ENCODE measurements at places on chromosomes 7 and 10.

GRCh38 chr7:75866114-75866488, 12.7 kb upstream of the RHBDD2 start:
- DNase-seq = no peak

- no peak for DNase-seq
Observed at GRCh38 chr7:105215821-105216220, 172.9 kb downstream of the SRPK2 start.

DNA sequence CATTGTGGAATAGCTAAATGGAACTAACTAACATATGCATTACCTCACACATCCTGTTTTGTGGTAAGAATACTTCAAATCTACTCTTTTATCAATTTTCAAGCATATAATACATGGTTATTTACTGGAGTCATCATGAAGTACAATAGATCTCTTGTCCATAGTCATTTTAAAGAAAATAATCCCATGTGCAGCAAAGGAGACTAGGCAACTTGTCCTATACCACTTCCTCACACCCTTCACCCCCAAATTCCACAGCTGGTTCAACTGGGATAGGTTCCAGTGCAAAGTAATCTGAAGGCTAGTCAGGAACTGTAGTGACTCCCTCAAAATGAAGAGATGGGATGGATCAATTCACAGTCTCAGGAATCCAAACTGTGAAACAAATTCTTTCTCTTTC, 176.1 kb downstream of the SGMS1 start:
- no peak for DNase-seq

DNA sequence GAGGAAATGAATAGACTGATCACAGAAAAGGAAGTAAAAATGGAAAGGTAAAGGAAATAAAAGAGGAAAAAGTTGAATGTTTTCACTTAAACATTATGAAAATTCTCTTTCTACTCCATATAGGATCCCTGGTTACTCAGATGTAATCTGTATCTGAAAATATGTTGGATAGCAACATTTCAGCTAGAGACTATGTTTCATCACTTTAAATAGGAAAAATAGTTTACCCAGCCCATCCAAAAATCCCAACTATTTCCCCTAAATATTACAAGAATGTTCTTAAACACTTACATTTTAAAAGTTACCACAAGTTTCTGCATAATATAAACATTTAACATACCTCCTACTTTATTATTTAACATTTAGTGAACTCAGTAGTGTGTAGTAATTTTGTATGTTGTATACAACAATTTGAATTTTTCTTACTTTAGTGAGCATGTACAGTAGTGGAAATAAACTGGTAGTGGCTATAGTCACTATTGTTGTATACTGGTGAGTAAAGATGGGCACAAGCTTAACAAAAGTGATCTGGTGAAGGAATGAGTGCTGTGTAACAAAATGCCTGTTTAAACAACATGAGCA, 27.1 kb downstream of the SLF2 start:
- DNase-seq = no peak

DNA sequence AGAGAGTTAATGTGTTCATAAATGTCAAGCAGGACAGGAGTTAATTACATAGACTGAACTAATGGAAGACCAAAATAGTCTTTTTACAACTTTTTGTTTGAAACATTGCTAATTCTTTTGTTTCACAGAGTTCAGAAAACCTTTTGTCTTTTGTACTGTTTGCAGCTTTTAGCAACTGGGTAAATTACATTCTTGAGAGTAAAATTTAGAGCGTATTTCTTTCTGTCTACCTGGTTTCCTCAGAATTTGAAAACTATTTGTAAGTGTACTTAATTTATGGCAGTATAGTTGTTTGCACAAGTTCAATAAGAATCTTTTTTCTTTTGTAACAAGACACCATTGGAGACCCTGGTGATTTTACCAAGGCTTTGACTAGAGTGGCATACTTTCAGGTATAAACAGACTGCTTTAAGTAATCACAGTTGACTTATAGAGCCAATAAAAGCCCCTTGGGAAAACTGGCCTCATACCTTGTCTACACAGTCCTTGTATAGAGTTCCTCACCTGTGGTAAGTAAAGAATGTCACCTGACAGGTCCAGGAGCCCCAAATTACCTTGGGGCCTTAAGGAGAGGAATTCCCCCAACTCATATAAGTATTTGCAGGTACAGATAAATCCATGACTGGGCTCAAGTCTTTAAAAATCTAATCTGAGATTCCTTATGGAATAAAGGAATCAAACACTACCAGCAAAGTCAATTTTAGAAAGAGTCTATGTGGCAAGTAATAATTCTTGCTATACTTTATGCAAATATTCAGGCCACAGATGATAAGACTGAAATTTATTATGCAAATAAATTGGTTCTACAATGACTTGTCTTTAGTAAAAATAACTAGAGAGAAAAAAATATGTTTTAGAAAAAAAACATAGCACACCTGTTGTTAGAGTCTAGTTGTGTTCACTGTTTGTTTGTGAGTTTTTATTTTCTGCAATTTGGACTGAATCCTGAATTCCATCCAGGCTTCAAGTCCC, 23.6 kb upstream of the CREB3L2 start:
- DNase-seq = no peak

GRCh38 chr10:96089116-96089515, 41.0 kb upstream of the ZNF518A start:
- DNase-seq = no peak

- no peak for DNase-seq
Observed at GRCh38 chr10:49488056-49488717, 50.7 kb downstream of the ERCC6 start.

DNA sequence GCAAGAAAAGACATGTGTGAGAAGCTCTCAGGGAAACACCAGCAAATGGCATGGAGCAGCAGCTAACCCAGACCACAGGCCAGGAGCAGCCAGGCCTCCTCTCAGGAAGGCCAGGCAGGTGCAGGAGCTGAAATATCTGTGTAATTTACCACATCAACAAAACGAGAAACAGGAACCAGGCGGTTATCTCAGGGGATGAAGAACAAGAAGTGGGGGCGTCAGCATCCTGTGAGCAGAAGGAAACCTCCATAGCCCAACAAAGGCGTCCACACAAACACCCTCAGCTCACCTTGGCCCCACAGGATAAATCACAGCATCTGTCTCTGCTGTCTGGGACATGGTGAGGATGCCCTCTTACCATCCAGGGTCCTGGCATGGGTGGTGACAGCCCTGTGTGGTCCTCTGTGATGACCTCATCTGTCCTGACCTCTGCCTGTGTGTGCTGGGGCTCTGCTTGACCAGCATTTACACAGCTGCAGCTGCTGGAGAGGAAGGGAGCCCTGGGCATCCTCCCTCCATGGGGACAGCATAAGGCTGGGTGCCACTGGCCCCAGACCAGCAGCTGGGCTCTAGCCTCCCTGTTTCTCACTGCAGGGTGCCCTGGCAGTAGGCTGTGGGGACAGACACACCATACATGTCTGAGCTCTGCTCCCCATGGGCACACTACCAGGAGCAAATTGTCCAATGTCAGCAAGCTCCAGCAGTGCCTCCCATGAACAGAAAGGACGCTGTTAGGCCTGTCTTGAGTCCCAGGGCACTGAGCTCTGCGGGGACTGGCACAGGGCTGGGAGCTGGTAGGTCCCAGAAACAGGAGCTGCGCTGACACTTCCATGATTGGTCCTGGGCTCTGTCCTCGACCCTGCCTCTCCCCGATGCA, 34.6 kb downstream of the ANXA8 start:
- DNase-seq = peak; percentile 17

DNA sequence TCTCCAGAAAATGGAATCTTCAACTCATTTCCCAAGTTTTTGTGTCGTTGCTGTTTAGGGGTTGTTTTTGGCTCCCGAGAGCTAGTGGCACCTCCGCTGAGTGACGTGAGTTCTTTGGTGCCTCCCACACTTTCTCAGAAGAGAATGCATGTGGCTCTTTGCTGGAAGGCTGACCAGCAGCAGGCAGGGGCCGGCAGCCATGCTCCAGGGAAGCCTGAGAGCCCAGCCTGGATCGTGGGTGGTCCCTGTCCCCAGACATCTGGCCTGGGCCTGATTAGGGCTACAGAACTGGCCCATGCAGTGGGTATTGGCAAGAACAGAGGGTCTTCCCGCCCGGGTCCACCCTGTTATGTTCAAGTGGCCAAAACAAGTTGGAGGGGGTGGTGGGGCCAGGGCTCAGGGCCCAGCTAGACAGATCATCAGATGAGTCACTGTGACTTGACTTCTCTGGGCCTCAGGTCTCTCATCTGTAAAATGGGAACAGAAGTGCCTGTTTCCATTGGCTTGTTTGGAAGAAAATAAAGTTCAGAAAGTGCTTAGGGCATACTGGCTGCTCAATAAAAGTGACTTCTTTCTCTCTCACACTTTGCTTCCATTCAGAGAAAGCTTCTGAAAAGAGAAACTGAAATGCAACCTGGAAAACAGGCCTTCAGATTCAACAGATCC, 83.1 kb downstream of the STRA8 start:
- no peak for DNase-seq

GRCh38 chr10:20181434-20181833, 365.2 kb downstream of the PLXDC2 start:
- DNase-seq = no peak

GRCh38 chr10:97078261-97078937, 107.4 kb downstream of the SLIT1 start:
- DNase-seq = no peak

DNA sequence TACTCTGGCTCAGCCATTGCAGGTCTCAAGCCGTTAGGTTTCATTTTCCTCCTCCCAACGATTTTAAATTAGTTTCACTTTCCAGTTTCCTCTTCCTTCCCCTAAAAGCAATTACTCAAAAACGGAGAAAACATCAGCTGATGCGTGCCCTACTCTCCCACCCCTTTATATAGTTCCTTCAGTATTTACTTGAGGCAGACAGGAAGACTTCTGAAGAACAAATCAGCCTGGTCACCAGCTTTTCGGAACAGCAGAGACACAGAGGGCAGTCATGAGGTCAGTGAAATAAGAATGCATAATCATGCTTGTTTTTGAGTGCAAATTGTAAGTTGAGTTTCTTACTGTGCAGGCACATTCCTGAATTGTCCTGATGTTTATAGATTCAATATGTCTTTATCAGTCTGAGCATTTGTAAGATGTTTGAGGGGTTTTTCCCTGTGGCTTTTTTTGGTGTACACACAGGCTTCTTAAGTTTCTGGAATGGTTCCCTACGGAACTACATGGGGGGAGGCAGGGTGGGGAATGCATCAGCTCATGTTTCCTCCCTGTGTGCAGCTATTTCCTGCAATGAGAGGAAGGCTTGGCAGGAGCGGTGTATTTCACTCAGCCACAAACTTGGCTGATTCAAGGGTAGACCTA, at the start of gene IFIT3:
Gene IFIT3, plus strand, starts transcription at position 195 of the 639 bp plus-strand sequence. Its CDS starts 77 bp downstream, at position 272.
- peak; percentile 87 for DNase-seq

DNA sequence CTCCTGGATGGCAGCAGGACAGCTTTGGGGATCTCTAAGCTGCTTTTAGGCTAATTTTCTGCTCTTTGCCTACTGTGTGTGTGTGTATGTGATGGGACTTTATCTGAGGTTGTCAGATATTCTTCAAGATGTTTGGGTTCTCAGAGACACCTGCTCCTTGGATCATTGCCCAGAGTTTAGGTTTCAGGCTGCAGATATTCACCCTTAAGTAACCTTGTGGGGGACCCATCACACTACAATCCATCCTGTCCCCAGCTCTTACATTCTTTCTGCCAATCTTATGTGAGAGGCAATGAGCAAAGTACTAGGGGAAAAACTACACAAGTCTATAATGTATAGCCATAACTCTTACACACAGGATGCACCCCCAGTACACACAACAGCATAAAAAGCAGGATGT, 263.0 kb upstream of the ZWINT start:
- DNase-seq = no peak

- no peak for DNase-seq
Observed at GRCh38 chr7:93006480-93007095, 111.2 kb downstream of the SAMD9 start.
